Aorta (tissue), 5 donors: ENCODE measurements at places on chromosomes 1 and 21.
A peak's percentile ranks its signal among the peaks of the same experiment; 100 is the strongest.

DNA sequence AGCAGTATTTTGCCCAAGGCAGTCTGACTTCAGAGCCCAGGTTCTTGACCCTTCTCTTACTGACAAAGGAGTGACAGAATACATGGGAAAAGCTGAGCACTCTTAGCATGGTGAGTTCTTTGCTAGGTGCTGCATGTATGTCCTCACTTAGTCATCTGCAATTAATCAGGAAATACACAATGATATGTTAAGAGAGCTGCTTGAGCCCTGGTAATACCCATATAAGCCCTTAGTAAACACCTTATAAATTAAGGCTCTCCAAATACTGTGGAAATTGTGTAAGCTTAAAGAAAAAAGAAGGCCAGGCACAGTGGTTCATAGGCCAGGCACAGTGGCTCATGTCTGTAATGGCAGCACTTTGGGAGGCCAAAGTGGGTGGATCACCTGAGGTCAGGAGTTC lies 14.0 kb upstream of the TMEM81 start:
- H3K4me3 ChIP-seq = no peak overlapping the region
- no peaks in the 10 kb centered on the region for H3K27me3 ChIP-seq
- peaks cover 12% of the 10 kb centered on the region for H3K36me3 ChIP-seq
- no peak for DNase-seq
- H3K27ac ChIP-seq = no peak overlapping the region
- H3K4me1 ChIP-seq = no peaks in the 10 kb centered on the region

DNA sequence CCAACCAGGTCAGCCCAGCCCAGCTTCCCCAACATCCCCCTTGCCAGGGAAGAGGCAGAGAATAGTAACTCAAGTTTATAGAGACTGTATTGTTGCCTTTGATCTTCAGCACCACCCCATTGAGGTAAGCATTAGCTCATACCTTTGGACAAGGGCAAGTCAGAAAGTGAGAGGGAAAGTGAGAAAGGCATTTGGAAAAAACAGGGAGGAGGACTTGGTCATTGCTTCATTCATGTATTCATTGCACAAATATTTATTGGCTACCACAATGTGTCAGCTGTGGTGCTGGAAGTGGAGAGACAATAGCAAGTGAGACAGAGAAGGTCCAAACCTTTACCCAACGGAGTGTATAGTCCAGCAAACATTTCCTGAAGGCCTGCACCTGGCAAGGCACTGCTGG lies 561.2 kb downstream of the KIF26B start:
- no peak overlapping the region for H3K4me3 ChIP-seq
- no peaks in the 10 kb centered on the region for H3K27me3 ChIP-seq
- no peaks in the 10 kb centered on the region for H3K4me1 ChIP-seq
- H3K27ac ChIP-seq = no peak overlapping the region
- no peaks in the 10 kb centered on the region for H3K36me3 ChIP-seq

- H3K4me3 ChIP-seq = no peak overlapping the region
- H3K27me3 ChIP-seq = no peaks in the 10 kb centered on the region
- no peak overlapping the region for H3K27ac ChIP-seq
- no peaks in the 10 kb centered on the region for H3K36me3 ChIP-seq
- no peak for DNase-seq
Observed at GRCh38 chr21:34817821-34818661, 149.2 kb downstream of the CLIC6 start.

GRCh38 chr1:184110272-184111204 lies 59.0 kb downstream of the TSEN15 start:
- no peaks in the 10 kb centered on the region for H3K36me3 ChIP-seq
- H3K27ac ChIP-seq = no peak overlapping the region
- H3K27me3 ChIP-seq = no peaks in the 10 kb centered on the region
- no peak for DNase-seq
- no peak overlapping the region for H3K4me3 ChIP-seq

DNA sequence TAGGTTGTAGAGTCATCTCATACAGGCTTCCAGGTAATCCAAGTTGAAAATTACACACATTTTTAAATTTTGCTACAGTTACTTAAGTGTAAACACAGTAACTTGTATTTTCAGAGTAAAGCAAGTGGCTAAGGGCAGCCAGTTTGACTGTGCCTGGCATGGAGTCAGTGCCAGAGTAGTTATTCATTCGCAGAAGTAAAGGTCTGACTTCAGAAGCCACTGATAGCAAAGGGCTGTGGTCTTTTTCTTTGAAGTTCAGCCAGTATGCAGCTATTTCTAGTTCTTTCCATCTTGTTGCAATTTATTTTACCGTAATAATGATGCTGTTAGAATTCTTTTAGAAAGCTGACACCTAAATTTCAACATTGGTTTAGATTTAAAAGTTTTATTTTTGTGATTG lies 9.4 kb downstream of the TMEM50A start:
- H3K4me1 ChIP-seq = no peaks in the 10 kb centered on the region
- no peaks in the 10 kb centered on the region for H3K27me3 ChIP-seq
- no peak for DNase-seq
- H3K27ac ChIP-seq = no peak overlapping the region
- no peak overlapping the region for H3K4me3 ChIP-seq

- peaks cover 16% of the 10 kb centered on the region for H3K4me1 ChIP-seq
- no peak for DNase-seq
- H3K36me3 ChIP-seq = no peaks in the 10 kb centered on the region
- H3K4me3 ChIP-seq = no peak overlapping the region
Observed at GRCh38 chr1:39173119-39173994, 31.1 kb upstream of the MACF1 start.

DNA sequence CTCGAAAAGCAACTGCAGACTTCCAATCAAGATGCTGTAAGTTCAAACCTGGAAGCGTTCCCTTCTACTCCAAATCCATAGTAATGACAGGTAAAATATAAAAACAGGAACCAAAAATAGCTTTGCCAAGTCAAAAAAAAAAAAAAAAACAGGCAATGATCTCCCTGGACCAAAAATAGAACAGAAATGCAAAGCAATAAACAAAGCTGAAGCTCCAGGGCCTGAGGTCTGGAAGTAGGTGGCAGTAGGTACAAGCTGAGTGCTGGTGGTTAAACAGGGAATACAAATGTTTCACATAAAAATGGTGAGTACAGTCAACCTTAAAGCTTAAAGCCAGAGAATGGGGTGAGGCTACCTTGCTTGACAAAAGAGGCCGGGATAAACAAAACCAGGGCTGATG lies 610.8 kb downstream of the SMYD3 start:
- H3K4me1 ChIP-seq = no peaks in the 10 kb centered on the region
- H3K36me3 ChIP-seq = no peaks in the 10 kb centered on the region
- H3K27ac ChIP-seq = no peak overlapping the region
- no peak for DNase-seq
- H3K27me3 ChIP-seq = no peaks in the 10 kb centered on the region
- no peak overlapping the region for H3K4me3 ChIP-seq

GRCh38 chr1:174850726-174851125 lies 149.0 kb upstream of the CACYBP start:
- H3K4me3 ChIP-seq = no peak overlapping the region
- no peak for DNase-seq
- no peaks in the 10 kb centered on the region for H3K27me3 ChIP-seq
- no peaks in the 10 kb centered on the region for H3K36me3 ChIP-seq
- no peaks in the 10 kb centered on the region for H3K4me1 ChIP-seq

DNA sequence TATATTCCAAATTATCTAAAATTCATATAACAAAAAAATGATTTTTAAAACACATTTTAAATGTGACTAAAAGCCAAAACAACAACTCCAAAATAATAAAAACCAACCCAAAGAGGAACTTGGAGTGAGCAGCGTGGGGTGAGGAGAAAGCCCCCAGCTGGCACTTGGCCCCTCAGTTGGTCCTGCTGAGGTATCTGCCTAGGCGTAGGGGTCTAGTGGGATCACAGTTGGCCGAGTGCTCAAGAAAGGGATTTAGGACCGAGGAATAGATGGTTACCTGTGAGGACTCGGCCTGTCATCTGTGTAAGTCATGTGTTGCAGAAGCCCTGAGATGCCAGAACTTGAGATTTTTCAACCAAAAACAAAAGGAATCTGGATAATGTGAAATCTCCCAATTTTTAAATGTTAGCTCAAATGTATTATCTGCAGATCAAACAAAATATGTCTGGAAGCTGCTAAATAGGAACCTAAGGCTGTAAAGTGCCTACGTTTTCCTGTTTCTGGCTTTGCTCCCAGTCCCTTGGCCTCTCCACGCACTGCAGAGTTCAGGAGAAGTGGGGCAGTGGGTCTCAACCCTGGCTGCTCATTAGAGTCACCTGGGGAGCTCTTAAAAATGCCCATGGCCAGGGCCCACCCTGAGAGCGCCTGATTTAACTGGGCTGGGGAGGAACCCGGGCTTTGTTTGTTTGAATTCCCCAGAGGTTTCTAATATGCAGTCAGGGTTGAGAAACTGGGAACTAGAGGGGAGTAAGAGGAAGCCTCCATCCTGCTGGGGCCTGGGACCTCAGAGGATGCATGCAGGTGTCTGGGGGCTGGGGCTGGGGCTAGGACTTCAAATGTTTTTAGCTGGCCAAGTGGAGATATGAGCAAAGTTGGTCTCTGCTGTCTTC lies 38.5 kb upstream of the LDLRAP1 start:
- H3K27ac ChIP-seq = no peak overlapping the region
- H3K4me1 ChIP-seq = peaks cover 2% of the 10 kb centered on the region
- H3K4me3 ChIP-seq = no peak overlapping the region
- DNase-seq = no peak
- H3K27me3 ChIP-seq = no peaks in the 10 kb centered on the region

GRCh38 chr1:235933766-235934116 lies 67.0 kb upstream of the LYST start:
- no peaks in the 10 kb centered on the region for H3K36me3 ChIP-seq
- H3K27ac ChIP-seq = no peak overlapping the region
- H3K4me1 ChIP-seq = no peaks in the 10 kb centered on the region
- H3K4me3 ChIP-seq = no peak overlapping the region
- H3K27me3 ChIP-seq = no peaks in the 10 kb centered on the region
- no peak for DNase-seq

DNA sequence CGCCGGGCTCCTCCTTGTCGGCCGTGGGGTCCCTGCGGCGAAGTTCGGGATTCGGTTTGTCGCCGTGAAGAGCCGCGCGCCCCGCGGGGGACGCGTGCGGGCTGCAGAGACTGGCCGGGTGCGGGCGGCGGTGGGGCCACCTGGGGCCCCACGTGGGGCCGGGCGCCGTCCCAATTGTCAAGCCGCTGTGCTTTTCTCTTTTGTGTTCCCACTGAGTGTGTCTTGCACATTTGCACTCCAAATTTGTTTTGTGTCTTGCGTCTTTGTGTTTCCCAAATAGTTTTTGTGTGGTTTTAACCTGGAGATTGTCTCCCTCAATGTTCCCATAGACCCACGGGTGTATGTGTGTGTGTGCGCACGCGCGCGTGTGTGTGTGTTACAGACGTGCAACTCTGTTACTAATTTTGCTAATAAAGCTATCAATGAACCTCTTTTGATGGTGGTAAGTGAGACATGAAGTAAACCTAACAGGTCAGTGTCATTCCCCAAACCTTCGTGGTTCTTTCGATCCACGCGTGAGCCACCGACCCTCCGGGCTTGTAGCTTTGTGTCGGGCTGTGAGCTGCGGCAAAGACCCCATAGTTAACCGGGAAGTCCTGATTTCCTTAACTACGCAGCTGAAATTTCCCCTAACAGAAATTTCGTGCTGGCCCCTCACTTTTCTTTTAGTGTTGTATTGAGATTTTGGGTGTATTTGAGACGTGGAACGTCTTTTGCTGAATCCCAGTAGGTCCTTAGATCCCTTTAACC lies 708 bp downstream of the PRDM2 start:
- peak overlapping the region; percentile 90 for H3K4me3 ChIP-seq
- DNase-seq = peak; percentile 85
- H3K4me1 ChIP-seq = no peaks in the 10 kb centered on the region
- H3K27me3 ChIP-seq = no peaks in the 10 kb centered on the region
- H3K36me3 ChIP-seq = no peaks in the 10 kb centered on the region

GRCh38 chr1:166432655-166433054 lies 265.9 kb upstream of the FAM78B start:
- H3K4me1 ChIP-seq = no peaks in the 10 kb centered on the region
- H3K27me3 ChIP-seq = no peaks in the 10 kb centered on the region
- no peaks in the 10 kb centered on the region for H3K36me3 ChIP-seq
- H3K4me3 ChIP-seq = no peak overlapping the region
- H3K27ac ChIP-seq = no peak overlapping the region

GRCh38 chr1:206866062-206866461 lies 639 bp downstream of the IL20 start:
- no peak overlapping the region for H3K4me3 ChIP-seq
- DNase-seq = no peak
- no peaks in the 10 kb centered on the region for H3K4me1 ChIP-seq
- H3K36me3 ChIP-seq = no peaks in the 10 kb centered on the region

DNA sequence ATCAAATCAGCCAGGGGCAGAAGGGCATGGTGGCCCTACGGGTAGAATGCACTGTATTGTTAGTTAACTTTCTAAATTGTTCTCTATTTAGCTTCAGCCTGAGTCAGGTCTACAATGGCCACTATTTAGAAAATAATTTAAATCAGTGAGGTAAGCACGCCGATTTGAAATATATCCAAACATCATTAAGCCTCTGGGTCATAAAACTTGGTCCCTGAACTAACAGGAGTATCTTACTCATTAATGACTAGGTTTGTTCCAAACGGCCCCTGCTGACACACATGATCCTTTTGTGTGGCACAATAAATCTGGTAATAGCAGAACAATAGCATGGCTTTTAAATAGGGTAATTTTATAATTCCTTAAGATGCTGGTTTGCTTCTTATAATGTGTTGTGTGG lies 48.4 kb downstream of the STX6 start:
- peaks cover 9% of the 10 kb centered on the region for H3K36me3 ChIP-seq
- no peak overlapping the region for H3K4me3 ChIP-seq
- no peaks in the 10 kb centered on the region for H3K27me3 ChIP-seq
- DNase-seq = no peak
- H3K4me1 ChIP-seq = no peaks in the 10 kb centered on the region

- DNase-seq = peak; percentile 55
- no peak overlapping the region for H3K4me3 ChIP-seq
- H3K27ac ChIP-seq = no peak overlapping the region
- no peaks in the 10 kb centered on the region for H3K4me1 ChIP-seq
- H3K36me3 ChIP-seq = no peaks in the 10 kb centered on the region
- no peaks in the 10 kb centered on the region for H3K27me3 ChIP-seq
Observed at GRCh38 chr21:45893740-45894449, 87.7 kb upstream of the COL6A1 start.

DNA sequence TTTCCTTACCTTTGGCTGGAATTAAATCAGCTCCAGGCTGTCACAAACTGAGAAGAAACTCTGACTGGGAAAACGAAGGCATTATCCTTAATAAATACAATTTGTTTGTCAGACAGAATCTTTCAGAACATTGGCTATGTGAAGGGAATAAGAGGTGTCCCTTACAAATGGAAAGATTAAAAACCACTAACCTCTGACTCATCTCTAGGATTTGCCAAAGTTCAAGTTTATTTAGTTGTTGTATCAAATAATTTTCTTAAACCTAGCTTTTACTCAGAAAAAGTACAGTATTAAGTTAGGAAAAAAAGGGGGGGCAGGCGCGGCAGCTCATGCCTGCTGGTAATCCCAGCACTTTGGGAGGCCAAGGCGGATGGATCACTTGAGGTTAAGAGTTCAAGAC lies 15.7 kb downstream of the SERTAD4 start:
- no peak overlapping the region for H3K27ac ChIP-seq
- no peak for DNase-seq
- no peak overlapping the region for H3K4me3 ChIP-seq
- H3K27me3 ChIP-seq = no peaks in the 10 kb centered on the region
- no peaks in the 10 kb centered on the region for H3K36me3 ChIP-seq

GRCh38 chr1:231781892-231782291 lies 155.3 kb downstream of the DISC1 start:
- H3K27me3 ChIP-seq = no peaks in the 10 kb centered on the region
- no peak for DNase-seq
- H3K4me3 ChIP-seq = no peak overlapping the region
- H3K36me3 ChIP-seq = no peaks in the 10 kb centered on the region

GRCh38 chr1:109361649-109362048 lies 36.1 kb downstream of the SORT1 start:
- no peaks in the 10 kb centered on the region for H3K27me3 ChIP-seq
- DNase-seq = no peak
- peaks cover 7% of the 10 kb centered on the region for H3K4me1 ChIP-seq
- peaks cover 5% of the 10 kb centered on the region for H3K36me3 ChIP-seq
